Glomerular endothelial cell (primary cell): ENCODE measurements at places on chromosomes 6 and 20. TPM values are rescaled to one million over a fixed set of nuclear protein-coding genes. Genes with fewer than 3 reads are reported as not detected.

DEFB118 gene
- total RNA-seq = not detected in 2 replicates

KCNK17 gene
- not detected in 2 replicates for total RNA-seq

TFEB gene
- 3.2 and 4.4 TPM in 2 replicates for total RNA-seq

LST1 gene
- total RNA-seq = 0.87 and 0.99 TPM in 2 replicates

PNLDC1 gene
- total RNA-seq = not detected in 2 replicates

DNA sequence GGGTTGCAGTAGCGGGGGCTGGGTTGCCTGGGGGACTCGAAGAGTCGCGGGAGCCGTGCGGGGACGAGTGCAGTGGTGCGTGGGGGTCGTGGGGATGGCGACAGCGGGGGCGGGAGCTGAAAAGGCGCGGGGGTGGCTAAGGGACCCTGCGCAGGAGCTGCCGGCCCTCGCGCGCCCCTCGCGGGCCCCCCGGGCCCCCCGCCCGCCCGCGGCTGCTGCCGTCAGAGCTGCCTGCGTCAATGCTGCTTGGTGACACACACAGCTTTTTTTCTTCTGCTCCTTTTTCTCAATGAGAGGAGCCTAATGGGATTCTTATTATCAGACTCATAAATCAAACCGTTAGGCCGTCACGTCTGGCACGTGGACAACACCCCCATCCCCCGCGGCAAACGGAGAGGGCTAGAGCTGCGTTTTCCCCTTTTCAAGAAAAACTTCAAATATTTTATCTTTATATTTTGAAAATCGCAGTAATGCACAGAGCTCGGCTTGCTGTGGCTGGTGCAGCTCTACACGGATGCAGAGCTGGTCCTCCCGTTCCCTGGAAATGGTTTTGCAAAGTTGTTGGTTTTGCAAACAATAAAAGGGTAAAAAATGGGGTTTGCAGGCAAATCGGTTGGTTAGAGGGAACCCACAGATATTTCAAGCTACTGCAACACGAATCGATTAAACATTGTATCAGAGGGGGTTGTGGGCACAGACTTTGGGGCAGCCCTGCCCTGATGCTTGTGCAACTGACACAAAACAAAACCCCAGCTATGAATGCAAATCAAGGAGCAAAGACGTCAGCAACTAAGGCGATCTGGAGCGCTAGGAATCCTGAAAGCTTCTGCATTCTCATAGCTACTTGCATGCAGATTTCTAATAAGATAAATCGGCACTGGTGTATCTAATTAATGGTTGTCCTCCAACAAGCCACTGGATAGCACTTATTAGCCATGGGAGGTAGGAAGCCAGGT lies 161.4 kb downstream of the TBXT start:
- no peak for DNase-seq

DNA sequence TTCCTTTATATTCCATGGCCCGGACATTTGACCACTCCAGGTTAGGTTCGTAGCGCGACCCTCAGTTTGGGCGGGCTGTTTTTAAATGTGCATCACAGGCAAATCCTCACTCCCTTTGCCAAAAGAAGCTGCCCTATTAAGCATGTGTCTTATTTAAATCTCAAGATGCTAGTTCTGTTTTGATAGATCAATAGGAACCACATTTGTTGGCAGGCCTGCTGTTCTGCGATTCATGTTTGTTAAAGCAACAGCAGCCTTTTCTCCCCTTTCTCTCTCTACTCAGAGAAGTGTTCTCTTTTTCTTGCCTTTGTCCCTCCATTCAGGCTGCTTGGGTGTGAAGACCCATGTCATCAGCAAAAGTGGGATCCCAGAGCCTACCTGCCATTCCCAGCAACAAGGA lies 212.0 kb upstream of the SSTR4 start:
- no peak for DNase-seq

DNA sequence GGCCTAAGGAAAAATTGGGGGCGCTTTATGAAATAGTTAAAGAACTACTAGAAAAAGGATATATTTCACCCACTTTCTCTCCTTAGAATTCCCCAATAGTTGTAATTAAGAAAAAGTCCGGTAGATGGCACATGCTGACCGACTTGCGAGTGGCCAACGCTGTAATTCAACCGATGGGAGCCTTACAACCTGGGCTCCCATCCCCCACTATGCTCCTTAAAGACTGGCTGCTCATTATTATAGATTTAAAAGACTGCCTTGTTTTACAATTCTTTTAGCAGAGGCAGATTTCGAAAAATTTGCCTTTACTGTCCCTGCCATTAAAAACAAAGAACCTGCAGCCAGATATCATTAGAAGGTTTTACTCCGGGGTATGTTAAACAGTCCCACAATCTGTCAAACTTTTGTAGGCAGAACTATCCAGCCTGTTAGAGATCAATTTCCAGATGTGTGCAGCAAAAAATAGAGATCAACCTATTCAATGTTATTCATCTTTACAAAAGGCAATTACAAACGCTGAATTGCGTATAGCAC lies 58.5 kb upstream of the PRSS16 start:
- DNase-seq = peak; percentile 58

GRCh38 chr6:30102970-30103871 lies 9.7 kb downstream of the TRIM31 start:
- DNase-seq = peak; percentile 48

- no peak for DNase-seq
Measured at GRCh38 chr6:157468054-157468453, 87.1 kb downstream of the ZDHHC14 start.

DNA sequence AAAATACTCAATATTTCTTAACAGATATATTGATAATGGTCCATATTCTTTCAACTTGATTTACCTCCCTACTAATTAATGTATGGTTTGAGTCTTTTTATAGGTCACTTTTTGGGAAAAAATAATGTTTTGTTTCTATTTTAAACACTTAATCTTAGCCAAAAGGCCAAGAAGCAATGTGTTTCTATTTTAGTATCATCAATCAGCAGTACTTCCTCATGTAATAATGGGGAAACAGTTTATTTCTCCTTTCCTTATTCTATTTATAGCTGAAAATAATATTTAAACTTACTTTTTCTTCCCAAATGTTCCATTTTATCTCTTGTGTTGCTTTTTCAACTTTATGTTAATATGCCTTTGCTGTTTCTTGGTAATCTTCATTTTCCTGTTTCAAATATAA lies 295.1 kb downstream of the ALDH8A1 start:
- no peak for DNase-seq

GRCh38 chr6:157528931-157529653 lies 148.1 kb downstream of the ZDHHC14 start:
- DNase-seq = no peak

GRCh38 chr20:32517518-32517873 lies 67.6 kb downstream of the NOL4L start:
- no peak for DNase-seq

- no peak for DNase-seq
Measured at GRCh38 chr6:43669050-43669921, 18.3 kb downstream of the MRPS18A start.

GRCh38 chr6:41442800-41443501 lies 103.2 kb upstream of the FOXP4 start:
- DNase-seq = no peak
